ENCODE measurements at places on chromosomes 1 and 21.
A peak's percentile ranks its signal among the peaks of the same experiment; 100 is the strongest.

DNA sequence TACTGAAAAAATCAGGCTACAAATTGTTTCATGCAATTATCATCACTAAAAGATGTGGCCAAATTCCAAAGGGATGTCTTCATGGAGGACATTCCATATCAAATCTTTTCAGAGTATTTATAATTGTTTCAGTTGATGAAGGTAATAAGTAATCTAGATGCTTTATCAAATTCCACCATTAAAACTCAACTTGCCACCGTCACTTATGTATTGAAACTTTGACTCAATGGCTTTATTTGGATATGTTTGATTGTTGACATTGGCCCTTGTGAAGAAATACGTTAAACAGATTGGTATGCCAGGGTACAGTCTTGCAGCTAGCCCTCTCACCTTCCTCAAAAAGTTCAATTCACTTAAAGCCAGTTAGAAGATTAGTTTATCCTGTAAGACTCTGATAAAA lies 32.2 kb upstream of the PALMD start:
- DNase-seq: no peak

GRCh38 chr1:183652547-183653461 lies at the start of gene APOBEC4:
APOBEC4 (minus strand) TSS chr1:183653316; CDS start chr1:183648781, 4,535 bp downstream.
- DNase-seq: no peak

GRCh38 chr1:156082309-156083091 lies at the start of gene MEX3A:
MEX3A (minus strand) TSS chr1:156082465; CDS start chr1:156081998, 467 bp downstream.
- peak; percentile 81 for DNase-seq

GRCh38 chr21:46157987-46158451 lies 2.6 kb upstream of the FTCD start:
- peak; percentile 2 for DNase-seq

DNA sequence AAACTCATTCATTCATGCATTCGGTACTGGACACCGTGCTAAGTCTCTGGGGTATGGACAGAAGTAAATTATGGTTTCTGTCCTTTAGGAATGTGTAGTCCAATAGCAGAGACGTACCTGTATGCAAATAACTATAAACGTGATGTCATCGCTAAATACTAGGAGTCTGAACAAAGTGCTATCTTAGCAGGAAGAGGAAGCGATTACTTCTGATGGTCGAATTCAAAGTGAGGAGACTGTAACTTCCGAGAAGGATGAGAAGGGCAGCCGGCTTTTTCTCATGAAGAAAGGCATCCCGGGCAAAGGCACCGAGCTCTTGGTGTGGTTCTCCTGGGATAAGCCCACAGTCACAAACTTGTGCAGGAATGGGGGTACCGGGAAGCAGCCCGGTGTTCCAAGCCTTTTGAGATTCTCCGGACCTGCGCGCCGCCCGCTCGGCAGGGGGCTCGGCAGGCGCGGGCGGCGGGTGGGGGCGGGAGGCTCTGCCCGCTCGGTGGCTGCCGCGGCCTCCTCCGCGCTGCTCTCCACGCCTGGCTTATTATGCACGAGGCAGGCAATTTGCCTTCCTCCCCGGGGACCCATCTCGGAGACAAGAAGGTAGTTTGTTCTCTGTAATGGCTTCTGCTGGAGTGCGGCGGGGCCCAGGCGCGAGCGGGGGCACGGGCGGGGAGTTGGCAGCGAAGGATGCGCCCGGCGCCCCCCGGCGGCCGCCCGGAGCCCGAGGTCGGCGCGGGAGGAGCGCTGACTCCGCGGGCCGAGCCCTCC lies 67.5 kb upstream of the CD1D start:
- peak; percentile 70 for DNase-seq

- DNase-seq: peak; percentile 97
Observed at GRCh38 chr1:228902781-228903433, 167.6 kb downstream of the RHOU start.

GRCh38 chr1:75166821-75167220 lies 32.6 kb downstream of the LHX8 start:
- no peak for DNase-seq

DNA sequence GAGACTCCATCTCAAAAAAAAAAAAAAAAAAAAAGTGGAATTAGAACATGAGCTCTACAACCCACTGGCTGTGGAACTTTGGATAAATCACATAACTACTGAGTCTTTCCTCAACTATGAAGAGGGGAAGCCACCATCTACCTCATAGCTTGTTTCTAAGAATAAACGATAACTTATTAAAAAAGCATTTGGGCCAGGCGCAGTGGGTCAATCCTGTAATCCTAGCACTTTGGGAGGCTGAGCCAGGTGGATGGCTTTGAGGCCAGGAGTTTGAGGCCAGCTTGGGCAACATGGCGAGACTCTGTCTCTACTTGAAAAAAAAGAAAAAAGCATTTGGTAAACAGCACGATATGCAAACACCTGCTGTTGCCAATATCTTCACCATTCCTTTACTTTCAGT lies 31.8 kb upstream of the MEF2D start:
- DNase-seq: no peak

GRCh38 chr1:48948562-48948961 lies 171.9 kb upstream of the BEND5 start:
- no peak for DNase-seq

DNA sequence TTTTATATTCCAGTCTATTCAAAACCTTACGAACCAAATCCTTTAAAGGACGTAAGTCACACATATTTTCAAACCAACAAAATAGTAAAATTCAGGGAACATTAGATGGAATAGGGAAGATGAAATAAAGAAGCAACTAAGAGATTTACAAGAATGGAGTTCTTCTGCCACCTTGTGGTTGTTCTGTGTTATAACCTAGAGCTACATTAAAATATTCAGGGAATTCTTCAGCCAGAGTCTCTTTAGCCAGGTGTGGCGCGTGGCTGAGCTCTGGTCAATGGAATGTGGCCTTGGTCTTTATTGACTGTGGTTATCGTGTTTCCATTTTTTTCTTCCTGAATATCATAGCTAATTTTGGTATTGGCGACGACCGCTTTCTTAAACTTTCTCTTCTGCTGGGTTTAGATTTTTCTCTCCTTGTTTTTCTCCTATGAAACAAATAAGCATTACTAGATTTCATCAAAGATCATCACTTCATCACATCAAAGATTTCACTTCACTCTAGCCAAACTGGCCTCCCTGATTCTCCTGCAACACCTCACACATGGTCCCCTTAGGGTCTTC lies 221.3 kb downstream of the MRPL39 start:
- DNase-seq: peak; percentile 51

DNA sequence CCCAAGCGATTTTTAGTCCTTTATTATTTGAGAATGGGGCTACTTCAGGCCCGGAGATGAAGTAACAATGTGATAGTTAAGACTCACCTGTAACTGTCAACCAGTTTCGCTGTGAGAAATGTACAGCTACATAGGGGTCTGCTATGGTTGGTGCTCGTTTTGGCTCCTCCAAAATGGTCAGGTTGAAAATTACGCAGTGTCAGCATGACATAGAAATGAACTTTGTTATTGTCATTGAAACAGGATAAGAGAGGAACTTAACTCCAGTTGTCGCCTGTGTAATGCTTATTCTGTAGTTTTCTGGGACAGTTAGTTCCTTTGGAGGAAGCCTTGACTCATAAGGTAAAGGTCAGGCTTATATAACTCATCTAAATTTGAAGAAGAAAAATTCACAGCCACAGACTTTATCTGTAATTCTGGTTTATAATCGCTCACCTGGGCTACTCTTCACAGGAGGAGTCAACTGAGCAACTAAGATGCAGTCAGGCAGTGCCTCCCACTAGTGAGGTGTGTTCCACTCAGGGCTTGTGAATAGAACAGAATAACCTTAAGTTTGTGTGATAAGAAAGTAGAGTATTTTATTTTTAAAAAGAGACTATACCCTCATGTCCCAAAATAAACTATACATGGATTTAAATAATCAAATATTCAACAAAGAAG lies 130.9 kb downstream of the CD247 start:
- DNase-seq: no peak

DNA sequence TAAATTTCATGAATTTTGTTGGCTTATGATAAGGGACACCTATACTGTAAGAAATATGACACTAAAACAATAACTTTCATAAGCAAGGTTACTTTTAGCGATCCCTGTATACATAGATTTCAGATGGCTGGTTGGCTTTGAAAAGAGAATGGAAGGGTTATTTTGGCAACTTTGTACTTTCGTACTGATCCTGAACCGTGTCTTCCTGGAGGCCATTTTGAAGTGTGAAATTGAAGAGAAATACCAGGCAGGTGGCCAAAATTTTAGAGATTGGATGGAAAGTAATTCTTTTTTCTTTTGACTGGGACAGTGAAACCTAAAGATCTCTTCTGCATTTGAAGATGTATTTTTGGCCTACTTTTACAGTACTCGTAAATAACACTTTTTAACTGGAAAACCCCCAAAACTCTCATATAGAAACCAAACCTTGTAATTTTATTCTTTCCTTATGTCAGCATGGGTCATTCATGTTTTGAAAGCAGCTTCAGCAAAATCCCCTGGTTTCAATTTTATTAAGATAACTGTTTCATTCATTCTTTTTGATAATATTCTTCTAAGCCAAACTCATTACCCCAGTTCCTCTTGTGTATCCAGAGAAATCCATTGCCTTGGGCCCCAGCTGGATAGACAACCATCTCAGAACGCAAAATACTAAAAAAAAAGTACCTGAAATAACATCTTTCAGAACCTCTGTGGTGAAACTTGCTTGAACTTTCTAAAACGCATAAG lies 38.4 kb upstream of the ZNF281 start:
- no peak for DNase-seq

DNA sequence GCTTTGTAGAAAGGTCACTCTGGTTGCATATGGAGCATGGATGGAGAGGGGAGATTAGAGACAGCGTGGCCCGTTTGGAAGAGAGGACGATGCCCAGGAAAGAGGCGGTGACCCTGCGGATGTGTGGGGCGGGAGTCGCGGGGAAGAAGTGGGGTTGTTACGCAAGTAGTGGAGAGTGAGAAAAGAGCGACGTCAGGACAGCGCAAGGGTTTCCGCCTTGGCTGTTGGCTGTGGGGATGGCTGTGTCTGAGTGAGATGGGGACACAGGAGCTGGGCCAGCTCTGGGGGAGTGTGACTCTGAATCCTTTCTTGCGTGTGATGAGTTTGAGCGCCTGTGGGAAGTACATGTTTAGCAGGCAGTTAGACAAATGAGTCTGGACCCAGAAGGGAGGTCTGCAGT lies 3.8 kb downstream of the B4GALT2 start:
- no peak for DNase-seq

- peak; percentile 43 for DNase-seq
Observed at GRCh38 chr1:110235181-110235833, 25.2 kb downstream of the KCNC4 start.

GRCh38 chr1:240652549-240652948 lies 40.6 kb upstream of the GREM2 start:
- no peak for DNase-seq

GRCh38 chr1:232074265-232074664 lies 447.7 kb downstream of the DISC1 start:
- no peak for DNase-seq

GRCh38 chr1:13664451-13664850 lies 35.5 kb upstream of the PRDM2 start:
- DNase-seq: no peak

GRCh38 chr1:106846656-106847055 lies 209.8 kb upstream of the PRMT6 start:
- DNase-seq: no peak

DNA sequence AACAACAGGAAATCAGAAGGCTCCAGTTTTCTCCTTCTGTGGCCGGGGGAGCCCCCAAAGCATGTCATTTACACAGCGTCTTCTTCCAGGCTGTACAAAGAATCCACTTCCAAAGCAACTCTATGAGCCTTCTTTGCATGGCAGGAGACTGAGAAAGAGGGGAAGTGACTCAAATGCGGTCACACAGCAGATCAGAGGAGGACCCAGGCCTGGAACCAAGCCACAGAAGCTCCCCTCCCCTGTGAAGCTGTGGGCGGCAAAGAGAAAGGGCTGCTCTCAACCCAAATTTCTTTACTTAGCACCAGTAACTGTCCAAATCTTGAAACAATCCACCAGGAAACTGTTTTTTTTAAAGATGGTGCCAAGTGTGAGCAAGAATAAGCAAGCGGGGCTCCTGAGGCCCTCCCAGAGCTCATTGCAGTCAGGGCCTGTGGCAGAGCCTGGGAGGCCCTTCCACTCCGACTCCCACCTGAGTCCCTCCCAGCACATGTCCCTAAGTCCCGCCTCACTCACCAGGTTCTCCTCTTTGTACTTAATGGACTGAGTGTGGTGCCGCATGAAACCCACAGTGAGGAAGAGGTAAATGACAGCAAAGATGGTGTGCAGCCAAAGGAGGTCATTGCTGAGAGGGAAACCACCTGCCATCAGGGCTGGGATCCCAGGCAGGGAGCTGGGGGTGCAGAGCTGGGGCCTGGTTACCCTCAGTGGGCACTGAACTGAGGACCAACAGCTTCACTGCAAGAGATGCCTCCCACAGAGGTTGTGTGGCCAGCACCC lies 15.9 kb downstream of the TMEM63A start:
- peak; percentile 90 for DNase-seq

DNA sequence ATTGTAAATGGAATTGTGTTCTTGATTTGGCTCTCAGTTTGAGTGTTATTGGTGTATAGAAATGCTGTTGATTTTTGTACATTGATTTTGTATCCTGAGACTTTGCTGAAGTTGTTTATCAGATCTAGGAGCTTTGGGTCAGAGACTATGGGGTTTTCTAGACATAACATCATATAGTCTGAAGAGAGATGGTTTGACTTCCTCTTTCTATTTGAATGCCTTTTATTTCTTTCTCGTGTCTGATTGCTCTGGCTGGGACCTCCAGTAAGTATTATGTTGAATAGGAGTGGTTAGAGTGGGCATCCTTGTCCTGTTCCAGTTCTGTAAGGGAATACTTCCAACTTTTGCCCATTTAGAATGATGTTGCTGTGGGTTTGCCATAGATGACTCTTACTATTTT lies 39.1 kb upstream of the ANGPTL1 start:
- DNase-seq: no peak

DNA sequence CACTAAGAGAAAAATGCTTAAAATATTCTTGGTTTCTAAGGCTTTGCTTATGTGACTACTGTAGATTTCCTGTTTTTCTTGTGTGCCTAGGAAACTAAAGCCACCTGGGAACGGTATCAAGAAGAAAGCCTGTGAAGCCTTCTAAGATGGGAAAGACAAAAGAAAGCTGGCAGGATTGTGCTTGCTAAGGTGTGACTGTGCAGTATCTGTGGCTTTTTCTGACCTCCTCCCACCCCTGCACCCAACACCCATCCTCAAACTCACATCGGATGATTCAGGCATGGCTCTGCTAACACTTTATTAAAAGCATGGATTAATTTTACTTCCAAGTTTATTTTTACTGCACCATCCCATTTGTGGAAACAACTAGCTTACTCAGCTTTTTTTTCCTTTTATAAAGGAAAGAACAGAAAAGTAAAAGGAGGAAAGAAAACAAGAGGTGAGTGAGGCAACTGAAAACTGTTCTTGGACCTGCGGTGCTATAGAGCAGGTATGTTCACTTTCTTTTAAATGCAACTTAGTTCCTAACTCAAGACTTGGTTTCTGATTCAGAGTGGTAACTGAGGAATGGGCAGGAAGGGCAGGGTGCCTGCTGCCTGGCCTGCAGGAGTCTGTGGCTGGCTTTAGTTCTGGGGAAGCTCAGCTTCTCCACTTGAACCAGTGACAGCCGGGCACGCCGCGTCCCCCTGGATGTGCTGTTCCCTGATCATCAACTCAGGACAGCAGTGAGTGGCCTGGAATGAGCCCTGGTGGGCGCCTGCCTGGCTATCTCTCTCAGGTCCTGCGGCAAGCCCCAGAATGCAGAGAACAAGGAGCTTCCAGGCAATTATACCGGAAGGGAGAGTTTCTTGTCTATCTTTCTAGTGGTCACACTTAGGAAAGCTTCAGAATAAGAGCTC lies at the start of gene GBP6:
GBP6 (plus strand) TSS at position 422 of the 899 bp plus-strand sequence. CDS start 4,493 bp downstream, outside the sequence.
- peak; percentile 50 for DNase-seq

- peak; percentile 100 for DNase-seq
Observed at GRCh38 chr21:36429947-36430546, 44.9 kb downstream of the CHAF1B start.

GRCh38 chr1:115291741-115292140 lies 46.3 kb downstream of the NGF start:
- no peak for DNase-seq
